ENCODE measurements at places on chromosomes 6 and 20.

GRCh38 chr20:40984496-40984895, 44.1 kb upstream of the TOP1 start:
- DNase-seq = no peak

- DNase-seq = no peak
Measured at GRCh38 chr6:26202811-26203583, 115.8 kb downstream of the HFE start.

DNA sequence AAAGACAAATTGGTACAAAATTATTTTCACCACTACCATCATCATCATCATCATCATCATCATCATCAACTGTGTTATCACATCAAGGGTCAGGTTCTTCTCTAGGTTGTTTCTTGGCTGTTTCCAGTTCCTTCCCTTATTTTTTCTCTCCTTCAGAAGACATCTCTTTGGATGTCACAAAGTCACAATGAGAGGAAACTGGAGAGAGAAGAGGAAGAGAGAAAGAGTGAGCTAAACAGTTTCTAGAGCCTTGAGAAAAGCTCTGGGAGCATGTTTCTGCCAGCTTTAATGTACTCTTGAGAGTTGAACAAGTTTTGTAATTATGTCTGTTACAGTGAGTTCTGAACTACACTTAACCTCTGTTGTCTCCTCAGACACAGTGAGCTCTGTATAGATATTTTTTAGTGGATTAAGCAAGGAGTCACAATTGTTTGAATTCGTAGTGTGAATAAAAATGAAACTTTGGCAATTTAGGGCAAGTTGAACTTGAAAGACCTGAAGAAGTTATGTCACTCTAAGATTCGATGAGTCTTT, 123.0 kb upstream of the AKIRIN2 start:
- DNase-seq = no peak

DNA sequence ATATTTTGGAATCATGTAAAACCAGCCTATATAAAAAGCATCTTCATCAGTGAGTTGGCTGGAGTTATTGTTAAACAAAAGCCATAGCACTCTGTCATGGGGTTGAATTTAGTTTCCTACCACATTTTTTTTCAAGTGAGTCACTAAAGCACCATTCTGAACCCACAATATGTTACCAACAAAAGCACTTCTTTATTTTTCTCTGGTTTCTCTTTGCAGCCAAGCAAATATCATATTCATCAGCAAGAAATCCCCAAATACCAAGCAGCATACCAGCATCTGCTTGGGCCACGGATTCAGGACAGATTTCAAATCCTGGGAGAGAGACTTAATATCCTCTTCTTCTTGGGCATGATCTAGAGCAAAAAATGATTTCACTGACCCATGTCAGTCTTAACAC, 441.4 kb downstream of the BCKDHB start:
- no peak for DNase-seq

DNA sequence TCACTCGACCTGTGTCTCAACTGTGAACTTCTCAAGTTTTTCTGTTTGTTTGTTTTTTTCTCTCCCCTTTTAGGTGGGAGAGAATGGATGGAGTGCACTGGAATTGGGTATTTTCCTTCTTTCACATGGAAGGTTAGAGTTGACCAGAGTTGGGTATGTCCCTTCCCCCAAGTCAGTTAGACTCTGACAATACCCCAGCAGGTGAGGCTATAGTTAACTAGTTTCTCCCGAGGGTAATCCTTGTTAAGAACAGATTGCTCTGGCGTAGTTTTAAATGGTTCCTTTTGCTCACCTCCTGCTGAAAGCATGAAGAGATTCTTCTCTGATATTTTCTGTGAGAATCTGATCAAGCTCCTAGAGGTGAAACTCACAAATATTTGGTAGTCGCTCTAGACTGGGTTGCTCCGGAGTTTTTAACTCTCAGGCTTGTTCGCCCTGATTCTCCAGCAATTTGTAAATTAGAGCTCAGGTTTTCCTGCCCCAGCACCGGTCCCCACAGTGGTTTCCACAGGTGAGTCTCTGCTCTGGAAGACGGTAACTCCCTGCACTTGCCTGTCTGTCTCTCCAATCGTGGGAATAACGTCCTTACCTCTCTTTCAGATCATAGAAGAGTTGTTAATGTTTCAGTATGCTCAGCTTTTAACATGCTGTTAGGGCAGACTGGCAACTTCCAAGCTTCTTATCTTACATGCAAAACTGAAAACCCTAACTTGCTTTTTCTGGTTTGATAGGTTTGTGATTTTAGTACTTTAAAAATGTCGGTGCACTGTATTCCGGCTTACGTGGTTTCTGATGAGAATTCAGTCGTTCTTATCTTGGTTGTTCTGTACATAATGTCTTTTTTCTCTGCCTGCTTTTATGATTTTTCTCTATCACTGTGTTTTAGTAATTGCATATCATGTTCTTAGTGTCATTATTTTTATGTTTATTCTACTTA, 111.2 kb upstream of the HIVEP1 start:
- DNase-seq = no peak

GRCh38 chr20:19017104-19017690, 195.2 kb upstream of the SLC24A3 start:
- no peak for DNase-seq

DNA sequence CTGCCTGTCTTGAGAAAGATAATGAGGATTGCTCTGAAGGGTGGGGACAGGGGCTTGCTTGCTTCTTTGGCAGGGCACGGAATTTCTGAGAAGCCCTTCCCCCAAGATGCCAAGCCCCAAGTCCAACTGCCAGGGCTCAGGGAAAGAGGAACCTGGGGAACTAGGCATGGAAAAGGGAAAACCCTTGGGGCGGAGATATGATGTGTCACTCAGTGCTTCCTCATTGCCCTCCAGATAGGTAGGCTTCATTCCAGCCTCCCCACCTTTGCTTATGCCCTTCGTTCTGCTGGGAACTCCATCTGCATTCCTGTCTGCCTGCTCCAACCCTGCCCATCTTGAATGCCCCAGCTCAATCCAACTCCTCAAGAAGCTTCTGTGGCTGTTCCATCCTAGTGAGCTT, 61.2 kb downstream of the VEGFA start:
- DNase-seq = no peak

DNA sequence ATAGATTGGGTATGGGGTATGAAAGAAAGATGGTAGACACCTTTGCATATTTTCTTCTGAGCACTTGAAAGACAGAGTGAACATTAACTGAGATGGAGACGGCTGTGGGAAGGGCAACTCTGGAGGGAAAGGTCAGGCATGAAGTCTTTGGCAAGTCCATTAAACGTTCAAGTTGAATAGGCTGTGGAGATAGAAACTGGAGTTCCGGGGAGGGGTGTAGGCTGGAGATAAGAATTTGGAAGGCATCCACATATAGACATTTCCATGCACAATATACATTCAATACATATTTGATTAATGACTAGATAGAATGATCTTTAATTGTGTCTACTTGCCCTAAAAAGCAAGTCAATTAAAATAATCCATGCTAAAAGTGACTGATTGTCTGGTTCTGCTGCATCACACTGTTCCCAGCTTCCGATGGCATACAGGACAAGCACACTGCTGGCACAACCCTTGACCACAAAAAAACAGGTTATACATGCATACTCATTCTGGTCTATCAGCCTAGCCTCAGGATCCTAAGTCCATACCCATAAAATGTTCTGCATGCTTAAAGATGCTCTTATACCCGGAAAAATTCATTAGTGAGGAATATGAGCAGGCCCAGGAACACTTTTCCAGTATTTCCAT, 1.9 kb upstream of the MYLK4 start:
- DNase-seq = no peak

DNA sequence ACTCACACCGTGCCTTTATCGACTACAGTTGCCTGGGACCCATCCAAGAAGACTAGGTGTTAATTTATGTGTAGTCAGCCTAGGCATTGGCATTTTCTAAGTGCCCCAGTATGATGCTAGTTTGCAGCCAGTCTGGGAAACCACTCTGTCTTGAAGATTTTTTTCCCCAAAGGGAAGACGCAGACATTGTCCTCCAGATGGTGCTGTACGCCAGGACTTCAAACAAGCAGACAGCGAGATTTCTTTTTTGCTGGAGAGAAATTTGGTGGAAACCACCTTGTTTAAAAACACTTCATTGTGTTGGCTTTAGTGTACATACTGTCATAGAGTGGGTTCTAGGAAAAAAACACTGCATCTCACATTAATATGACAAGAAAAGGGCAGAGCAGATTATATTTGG, 30.0 kb downstream of the ALDH5A1 start:
- DNase-seq = peak; percentile 22

- no peak for DNase-seq
Measured at GRCh38 chr6:16181439-16182297, 52.8 kb downstream of the MYLIP start.

- DNase-seq = no peak
Measured at GRCh38 chr6:46949632-46950280, 28.0 kb upstream of the ADGRF5 start.

GRCh38 chr6:138847884-138848283, 52.0 kb downstream of the ECT2L start:
- no peak for DNase-seq

DNA sequence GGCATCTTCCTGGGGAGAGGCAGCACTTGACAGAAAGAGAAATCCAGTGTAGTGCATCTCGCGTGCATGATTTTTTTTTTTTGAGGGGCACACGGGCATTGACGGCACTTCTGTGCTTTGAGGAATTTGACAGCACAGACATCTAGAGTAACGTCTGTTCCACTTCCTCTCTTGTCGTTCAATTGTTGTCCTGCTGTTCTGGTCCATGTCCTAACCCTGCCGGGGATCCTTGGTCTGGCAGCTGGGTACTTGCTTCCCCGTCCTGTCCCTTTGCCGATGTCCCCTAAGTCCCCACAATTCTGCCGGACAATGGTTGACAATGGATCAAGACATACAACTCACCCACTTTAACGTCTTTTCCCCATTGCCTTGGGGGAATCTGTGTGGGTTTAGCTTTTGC, 46.0 kb upstream of the NAA20 start:
- no peak for DNase-seq

DNA sequence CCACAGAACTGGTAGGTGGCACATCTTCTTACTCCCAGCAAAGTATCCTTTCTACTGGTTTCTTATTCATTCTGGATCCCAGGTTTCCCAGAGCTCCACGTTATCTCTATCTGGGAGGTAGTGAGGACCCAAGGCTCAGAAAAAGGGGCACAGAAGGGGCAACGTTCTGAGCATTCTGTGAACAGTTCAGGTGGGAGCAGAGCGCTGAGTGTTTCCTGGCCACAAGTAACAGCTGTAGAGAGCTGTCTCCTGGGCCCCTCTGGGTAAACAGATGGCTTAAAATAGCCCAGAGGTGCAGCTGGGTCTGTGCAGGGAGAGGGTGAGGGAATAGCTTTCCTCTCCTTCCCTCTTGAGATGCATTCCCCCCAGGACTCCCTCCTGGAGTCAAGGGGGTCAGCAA, 2.1 kb downstream of the APOBEC2 start:
- peak; percentile 13 for DNase-seq

DNA sequence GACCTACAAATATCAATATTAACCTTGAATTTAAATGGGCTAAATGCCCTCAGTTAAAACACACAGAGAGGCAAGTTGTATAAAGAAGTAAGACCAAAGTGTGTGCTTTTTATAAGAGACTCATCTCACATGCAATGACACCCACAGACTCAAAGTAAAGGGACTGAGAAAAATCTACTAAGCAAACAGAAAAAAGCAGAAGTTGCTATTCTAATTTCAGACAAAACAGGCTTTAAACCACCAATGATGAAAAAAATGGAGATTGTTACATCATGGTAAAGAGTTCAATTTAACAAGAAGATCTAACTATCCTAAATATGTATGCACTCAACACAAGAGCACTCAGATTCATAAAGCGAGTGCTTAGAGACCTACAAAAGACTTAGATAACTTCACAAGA, 741.9 kb upstream of the MARCKS start:
- no peak for DNase-seq

- no peak for DNase-seq
Measured at GRCh38 chr6:163232015-163232523, 182.4 kb upstream of the QKI start.

DNA sequence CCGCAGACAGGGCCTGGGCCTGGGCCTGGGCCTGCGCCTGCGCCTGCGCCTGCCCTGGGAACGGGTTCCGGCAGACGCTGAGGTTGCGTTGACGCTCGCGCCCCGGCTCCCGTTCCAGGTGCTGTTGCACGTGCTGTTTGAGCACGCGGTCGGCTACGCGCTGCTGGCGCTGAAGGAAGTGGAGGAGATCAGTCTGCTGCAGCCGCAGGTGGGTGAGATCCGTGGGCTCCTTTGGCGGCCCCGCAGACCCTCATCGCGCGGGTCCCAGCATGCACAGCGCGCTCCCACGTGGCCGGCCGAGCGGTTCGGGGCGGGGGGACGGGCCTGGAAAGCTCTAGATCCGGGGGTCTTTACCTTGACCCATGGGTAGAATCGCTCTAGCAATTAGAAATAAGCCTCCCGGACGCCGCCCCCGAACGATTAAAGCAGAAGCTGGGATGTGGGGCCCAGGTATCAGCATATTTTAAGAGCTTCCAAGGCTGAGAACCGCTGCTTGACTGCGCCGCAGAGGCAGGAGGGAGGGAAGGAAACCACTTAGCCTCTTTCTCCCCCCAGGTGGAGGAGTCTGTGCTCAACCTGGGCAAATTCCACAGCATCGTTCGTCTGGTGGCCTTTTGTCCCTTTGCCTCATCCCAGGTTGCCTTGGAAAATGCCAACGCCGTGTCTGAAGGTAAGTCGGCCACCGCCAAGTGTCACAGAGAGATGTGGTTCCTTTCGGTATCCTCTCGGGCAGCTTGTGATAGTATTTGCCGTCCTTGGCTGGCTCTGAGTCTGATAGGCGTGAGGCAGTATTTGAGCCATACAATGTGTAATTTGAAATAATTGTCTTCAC, 508 bp downstream of the NOP56 start:
- DNase-seq = no peak

GRCh38 chr6:39608652-39609345, 116.4 kb downstream of the KIF6 start:
- DNase-seq = no peak

DNA sequence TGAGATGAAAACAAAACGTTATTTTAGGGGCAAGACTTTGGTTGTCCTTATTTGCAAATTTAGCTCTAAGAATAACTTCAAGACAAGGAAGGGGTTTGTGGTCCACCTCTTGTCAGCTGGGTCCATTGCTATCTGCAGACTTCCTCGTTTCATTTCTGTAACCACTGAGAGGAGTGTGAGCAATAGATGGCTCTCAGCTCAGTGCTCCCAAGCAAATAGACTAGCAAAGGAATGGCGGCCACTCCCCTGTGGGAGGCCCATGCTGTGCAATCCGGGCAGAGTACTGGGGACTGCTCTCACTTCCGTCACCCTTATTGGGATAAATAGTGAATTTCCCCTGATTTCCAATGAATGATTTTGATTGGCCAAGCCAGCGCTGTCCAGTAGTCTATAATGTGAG, 176.6 kb downstream of the ZDHHC14 start:
- DNase-seq = no peak

DNA sequence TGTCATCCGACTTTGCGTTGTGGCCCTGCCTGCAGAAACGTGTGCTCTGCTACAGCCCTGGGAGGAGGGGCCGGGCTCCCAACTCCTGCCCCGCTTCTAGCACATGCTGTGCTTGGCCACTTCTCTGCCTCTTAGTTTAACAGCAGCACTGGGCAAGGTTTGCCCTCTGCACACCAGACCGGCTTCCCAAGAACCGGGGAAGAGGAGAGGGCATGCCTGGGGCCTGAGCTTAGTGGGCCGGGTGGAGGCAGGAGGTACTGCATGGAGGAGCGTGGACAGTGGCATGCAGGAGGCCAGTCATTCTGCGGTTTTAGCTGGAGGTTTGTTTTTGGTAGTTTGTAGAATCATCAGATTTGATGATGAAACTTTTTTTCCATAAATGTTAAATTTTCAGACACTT, 45.5 kb downstream of the CEP43 start:
- DNase-seq = no peak

- DNase-seq = no peak
Measured at GRCh38 chr6:143183666-143184065, 123.0 kb downstream of the AIG1 start.
